ENCODE measurements at places on chromosomes 11 and 22. TPM values are rescaled to one million over a fixed set of nuclear protein-coding genes. Genes with fewer than 3 reads are reported as not detected.

DNA sequence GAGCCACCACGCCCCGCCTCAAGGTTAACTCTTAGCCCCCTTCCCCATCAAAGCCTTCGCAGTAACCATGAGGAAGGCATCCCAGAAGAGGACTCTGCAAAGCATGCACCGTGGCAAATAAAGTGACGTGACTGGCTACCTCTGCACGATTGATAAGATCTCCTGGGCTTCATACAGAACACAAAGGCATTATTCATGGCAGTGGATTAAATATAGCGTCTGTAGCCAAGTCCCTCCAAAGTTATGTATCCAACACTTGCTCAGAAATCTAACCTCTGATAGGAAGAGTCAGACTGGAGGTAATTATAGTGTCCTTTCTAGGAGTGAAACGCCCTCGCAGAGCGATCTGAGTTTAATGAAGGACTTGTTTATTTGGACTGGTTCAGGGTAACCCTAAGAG is 22.4 kb downstream of the CPT1A start:
- DNase-seq = no peak

DNA sequence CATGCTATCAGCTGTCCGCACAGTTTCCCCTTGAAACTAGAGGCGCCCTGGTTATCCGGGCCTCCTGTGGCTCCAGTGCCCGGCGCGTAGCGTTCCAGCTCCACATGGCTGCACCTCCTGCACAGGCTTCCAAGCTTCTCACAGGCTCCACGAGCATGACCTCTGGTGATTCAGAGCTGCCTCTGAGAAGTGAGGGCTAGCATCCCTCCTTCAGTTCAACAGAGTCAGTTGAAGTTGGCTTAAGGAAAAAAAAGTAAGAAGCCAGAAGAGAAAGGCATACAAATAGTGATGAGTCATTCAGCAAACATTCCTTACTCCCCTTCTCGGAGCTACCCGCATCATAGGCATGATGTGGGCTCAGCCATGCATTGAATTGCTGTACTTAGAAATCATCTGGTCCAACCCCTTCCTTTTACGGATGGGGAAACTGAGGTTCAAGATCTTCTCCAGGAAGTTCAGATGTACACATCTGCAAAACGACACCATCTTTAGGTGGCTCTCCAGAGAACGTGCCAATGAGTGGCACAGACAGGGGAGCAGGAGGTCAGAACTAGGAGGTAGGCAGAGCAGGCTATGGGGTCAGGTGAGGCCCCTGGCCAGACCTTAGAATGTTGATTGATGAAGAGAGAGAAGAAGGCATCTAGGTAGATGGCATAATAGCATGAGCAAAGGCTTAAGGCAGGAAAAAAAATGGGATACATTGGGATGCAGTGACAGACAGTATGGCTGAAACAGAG is 216.3 kb upstream of the TBCEL start:
- no peak for DNase-seq

DNA sequence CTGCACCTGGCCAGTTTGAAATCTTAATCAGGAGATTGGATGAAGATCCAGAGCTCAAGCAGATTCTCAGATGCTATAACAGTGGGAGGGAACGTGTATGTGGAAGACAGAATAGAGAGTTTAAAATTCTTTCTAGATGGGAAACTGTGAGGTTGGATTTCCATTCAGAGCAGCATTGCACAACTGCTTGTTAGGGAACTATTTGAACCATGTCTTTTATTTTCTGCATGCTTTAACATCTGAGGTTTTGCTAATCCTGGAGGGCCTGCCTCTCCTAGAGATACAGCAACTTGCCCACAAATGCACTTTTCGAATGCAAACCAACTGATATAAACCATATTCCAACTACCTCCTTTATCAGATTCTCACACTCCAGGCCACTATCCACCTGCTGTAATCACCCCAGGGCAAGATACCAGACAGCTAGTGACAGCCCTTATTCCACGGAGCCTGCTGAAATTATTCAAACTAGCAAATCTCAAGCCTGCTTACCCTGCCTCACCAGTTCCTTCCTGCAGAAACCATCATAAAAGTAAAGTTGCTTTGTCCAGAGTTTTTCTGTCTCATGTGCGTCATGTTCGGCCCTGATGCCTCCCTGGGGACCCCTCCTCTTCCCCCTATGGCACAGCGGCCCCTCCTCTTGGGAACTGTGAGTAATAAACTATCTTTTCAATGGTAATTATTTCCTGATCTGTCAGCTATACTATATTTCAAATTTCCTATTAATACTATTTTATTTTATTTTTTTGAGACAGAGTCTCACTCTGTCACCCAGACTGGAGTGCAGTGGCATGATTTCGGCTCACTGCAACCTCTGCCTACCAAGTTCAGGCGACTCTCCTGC is 18.4 kb upstream of the SEC14L4 start:
- no peak for DNase-seq

DNA sequence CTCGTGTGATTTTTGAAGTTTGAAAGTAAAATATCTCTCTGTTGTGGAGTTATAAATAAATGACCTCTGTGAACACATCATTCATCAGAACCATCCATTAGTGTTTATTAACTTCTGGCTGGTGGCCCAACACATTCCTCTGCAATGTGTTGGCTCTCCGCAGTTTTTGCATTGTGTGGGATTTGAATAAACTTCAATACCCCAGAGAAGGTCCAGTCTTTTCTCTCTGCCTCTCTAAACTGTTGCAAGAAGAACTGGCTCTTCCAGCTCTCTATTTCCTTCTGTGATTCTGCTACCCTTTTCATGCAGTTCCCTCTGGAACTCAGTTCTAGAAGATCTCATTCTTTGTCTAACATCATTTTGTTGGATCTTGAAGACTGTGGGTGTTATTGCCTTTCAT is 125.0 kb upstream of the ARHGAP42 start:
- no peak for DNase-seq

Gene ENDOD1
- polyA plus RNA-seq = 21.8 TPM

GRCh38 chr11:112605093-112605666 is 344.5 kb upstream of the PLET1 start:
- no peak for DNase-seq

- no peak for DNase-seq
These were observed 48.5 kb upstream of the SLC35C1 start for GRCh38 chr11:45756384-45757010.

DNA sequence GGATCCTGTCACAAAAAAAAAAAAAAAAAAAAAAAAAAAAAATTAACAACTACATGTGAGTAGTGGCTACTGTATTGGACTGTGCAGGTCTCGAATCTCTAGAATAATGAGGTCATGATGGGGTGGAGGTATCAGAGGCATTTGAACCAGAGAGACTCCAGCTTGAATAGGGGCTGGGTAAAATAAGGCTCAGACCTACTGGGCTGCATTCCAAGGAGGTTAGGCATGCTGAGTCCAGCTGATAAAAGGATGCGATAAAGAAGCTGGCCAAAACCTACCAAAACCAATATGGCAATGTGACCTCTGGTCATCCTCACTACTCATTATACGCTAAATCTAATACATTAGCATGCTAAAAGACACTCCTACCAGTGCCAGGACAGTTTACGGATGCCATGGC is 5.9 kb upstream of the PACSIN3 start:
- DNase-seq = no peak

DNA sequence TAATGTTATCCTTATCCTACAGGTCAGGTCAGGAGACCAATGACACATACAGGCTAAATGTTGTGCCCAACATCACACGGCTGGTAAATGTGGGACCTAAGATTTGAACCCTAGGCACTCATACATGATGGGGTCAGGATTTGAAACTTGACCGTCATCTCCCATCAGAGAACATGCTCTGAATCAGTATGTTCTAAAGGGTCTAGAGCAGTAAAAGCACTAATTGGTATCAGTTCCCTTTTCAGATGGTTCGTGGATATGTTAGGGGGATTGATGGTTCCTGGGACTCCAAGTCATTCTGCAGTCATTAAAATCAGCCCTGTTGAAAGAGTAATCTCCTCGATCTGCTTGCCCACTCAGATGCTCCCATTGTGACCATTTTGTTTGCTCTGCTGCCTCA is 65.5 kb downstream of the BMAL1 start:
- DNase-seq = no peak

GRCh38 chr11:69327741-69328191 is 33.8 kb downstream of the MYEOV start:
- no peak for DNase-seq

DNA sequence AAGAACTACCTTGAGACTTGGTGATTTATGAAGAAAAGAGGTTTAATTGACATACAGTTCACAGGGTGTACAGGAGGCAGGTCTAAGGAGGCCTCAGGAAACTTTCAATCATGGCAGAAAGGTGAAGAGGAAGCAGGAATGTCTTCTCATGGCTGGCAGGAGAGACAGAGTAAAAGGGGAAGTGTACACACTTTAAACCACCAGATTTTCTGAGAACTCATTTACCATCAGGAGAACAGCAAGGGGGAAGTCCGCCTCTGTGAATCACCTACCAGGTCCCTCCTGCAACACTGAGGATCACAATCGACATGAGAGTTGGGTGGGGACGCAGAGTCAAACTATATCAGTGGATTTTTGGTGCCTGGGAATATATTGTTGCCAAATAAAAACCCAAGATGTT is 40.3 kb upstream of the OR5D13 start:
- no peak for DNase-seq

DNA sequence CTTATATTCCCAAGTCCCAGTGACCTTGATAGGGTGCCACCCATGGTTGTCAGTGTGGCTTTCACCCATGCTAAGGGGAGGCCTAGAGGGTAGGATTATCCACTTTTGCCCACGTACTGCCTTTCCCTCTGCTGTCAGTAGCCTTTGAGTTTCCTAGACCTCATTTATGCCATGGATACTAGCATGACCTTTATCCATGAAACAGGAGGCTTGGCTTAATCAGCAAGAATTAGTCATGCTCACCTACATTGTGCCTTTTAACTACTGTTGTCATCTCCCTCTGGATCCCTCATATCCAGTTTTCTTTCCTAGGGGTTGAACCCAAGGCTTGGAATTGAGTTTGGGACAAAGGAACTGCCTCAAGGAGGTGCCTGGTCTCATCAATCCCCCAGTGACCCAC is 716.7 kb downstream of the NTM start:
- no peak for DNase-seq

Gene MTCH2
- 136 TPM for polyA plus RNA-seq

Gene IGSF22
- polyA plus RNA-seq = 1.3 TPM

Gene C1QTNF4
- polyA plus RNA-seq = 4.5 TPM

Data from right renal cortex interstitium (tissue), 3 donors.